Fibroblast of upper back skin (primary cell): ENCODE measurements at places on chromosomes 6 and 20.

DNA sequence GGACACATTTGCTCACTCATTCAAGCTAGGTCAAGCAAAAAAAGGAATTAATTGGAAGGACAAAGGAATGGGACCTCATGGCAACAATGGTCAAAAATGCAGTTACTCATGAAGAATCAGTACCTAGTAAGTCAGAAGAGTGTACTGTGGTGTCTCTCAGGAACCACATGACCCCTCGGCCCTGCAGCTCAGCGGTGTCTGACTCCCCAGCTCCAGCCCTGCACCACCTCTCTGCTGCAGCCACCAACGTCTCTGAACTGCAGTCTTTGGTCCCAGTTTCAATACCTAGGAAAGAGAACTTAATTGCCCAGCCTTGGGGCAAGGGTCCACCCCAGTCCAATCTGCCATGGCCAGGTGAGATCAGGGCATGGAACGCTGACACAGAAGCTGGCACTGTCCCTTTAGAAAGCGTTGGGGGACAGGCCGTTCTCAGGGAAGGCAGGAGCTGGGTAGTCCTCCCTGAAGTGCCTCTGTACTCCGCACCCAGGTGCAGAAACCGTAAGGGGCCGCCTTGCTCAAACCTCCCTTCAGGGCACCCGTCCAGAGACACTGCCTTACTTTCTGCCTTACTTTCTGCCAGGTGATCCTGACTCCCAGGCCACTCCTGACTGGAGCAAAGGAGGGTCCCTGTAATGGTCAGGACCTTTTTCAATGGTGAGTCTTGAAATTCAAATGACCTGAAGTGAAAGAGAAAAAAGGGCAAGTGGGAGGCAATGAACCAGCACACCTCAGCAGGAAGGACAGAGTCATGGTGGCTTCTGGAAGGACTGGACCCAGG lies 13.2 kb upstream of the NELFCD start:
- DNase-seq: no peak

- no peak for DNase-seq
These were observed 35.5 kb downstream of the ABHD12 start for GRCh38 chr20:25355011-25355595.

- DNase-seq: no peak
These were observed 8.2 kb upstream of the QKI start for GRCh38 chr6:163406366-163406765.

GRCh38 chr6:135990439-135990838 lies 138.9 kb downstream of the PDE7B start:
- no peak for DNase-seq

- DNase-seq: no peak
These were observed 79.4 kb downstream of the CEBPB start for GRCh38 chr20:50270034-50270395.

GRCh38 chr6:111767752-111768430 lies 105.4 kb downstream of the FYN start:
- no peak for DNase-seq
